Stomach (tissue), 19 donors: ENCODE measurements at places on chromosomes 4 and X. TPM values are rescaled to one million over a fixed set of nuclear protein-coding genes. Genes with fewer than 3 reads are reported as not detected.
A peak's percentile ranks its signal among the peaks of the same experiment; 100 is the strongest.

- H3K4me1 ChIP-seq: no peaks in the 10 kb centered on the region
- DNase-seq: no peak
- no peak overlapping the region for H3K27ac ChIP-seq
- H3K27me3 ChIP-seq: no peaks in the 10 kb centered on the region
These were observed 106.3 kb downstream of the USP46 start for GRCh38 chr4:52552778-52553177.

- peak; percentile 60 for DNase-seq
- H3K4me1 ChIP-seq: peaks cover 64% of the 10 kb centered on the region
These were observed 31.5 kb downstream of the NOP14 start for GRCh38 chr4:2931512-2932301.

- H3K36me3 ChIP-seq: no peaks in the 10 kb centered on the region
- H3K27ac ChIP-seq: no peak overlapping the region
- no peaks in the 10 kb centered on the region for H3K27me3 ChIP-seq
These were observed 39.5 kb upstream of the RBMX start for GRCh38 chrX:136920001-136920400.

- DNase-seq: no peak
- no peaks in the 10 kb centered on the region for H3K36me3 ChIP-seq
- H3K4me3 ChIP-seq: no peak overlapping the region
- no peak overlapping the region for H3K27ac ChIP-seq
These were observed 7.6 kb downstream of the L1CAM start for GRCh38 chrX:153878345-153878744.

DNA sequence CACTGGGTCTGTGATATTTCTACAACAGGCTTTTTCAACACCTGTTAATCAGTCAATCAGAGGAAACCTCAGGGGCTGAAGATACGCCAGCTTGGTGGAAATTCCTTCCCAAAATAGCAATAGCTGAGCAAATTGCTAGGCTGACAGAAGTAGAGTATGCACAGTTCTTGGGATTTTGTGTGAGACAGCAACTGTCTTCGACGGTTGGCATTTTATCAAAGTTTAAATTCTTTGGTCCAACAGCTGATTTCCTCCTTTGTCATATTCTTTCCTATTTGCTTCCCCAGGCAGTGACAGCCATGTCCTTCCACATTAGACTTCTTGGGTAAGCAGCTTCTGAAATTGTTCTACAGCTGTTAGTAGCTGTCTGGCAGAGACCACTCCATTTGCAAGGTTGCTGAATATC is 8.0 kb upstream of the PALLD start:
- no peaks in the 10 kb centered on the region for H3K4me1 ChIP-seq
- H3K27me3 ChIP-seq: no peaks in the 10 kb centered on the region
- no peaks in the 10 kb centered on the region for H3K36me3 ChIP-seq
- H3K27ac ChIP-seq: no peak overlapping the region
- no peak overlapping the region for H3K4me3 ChIP-seq
- DNase-seq: no peak

- no peak overlapping the region for H3K27ac ChIP-seq
- DNase-seq: no peak
- H3K4me1 ChIP-seq: no peaks in the 10 kb centered on the region
- H3K36me3 ChIP-seq: no peaks in the 10 kb centered on the region
- no peak overlapping the region for H3K4me3 ChIP-seq
These were observed 571.9 kb downstream of the SPOCK3 start for GRCh38 chr4:166662266-166662843.

The PCDH19 gene
- total RNA-seq: under 0.01 TPM

The TCEAL6 gene
- total RNA-seq: not detected

The SYNPO2 gene
- 114 TPM for total RNA-seq
